ENCODE measurements at places on chromosomes 5 and 9. TPM values are rescaled to one million over a fixed set of nuclear protein-coding genes. Genes with fewer than 3 reads are reported as not detected.
A peak's percentile ranks its signal among the peaks of the same experiment; 100 is the strongest.

DNA sequence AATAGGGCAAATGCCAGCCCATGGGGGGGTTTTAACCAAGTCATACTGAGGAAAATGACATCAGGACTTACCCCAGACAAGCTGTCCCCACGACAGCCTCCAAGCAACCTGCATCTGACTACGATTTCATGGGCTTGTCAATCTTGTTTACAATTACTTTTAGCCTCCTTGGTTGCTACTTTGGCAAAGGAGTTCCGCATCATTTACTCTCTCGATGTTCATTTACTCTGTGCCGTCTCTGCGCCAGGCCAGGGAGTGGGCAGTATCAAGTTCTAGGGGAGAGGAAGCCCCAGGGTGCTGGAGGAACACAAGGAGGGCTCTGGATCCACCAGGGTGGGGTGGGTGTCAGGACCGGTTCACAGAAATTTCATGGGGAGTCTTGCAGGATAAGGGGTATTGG, 23.9 kb downstream of the PTPN3 start:
- DNase-seq, result no peak

DNA sequence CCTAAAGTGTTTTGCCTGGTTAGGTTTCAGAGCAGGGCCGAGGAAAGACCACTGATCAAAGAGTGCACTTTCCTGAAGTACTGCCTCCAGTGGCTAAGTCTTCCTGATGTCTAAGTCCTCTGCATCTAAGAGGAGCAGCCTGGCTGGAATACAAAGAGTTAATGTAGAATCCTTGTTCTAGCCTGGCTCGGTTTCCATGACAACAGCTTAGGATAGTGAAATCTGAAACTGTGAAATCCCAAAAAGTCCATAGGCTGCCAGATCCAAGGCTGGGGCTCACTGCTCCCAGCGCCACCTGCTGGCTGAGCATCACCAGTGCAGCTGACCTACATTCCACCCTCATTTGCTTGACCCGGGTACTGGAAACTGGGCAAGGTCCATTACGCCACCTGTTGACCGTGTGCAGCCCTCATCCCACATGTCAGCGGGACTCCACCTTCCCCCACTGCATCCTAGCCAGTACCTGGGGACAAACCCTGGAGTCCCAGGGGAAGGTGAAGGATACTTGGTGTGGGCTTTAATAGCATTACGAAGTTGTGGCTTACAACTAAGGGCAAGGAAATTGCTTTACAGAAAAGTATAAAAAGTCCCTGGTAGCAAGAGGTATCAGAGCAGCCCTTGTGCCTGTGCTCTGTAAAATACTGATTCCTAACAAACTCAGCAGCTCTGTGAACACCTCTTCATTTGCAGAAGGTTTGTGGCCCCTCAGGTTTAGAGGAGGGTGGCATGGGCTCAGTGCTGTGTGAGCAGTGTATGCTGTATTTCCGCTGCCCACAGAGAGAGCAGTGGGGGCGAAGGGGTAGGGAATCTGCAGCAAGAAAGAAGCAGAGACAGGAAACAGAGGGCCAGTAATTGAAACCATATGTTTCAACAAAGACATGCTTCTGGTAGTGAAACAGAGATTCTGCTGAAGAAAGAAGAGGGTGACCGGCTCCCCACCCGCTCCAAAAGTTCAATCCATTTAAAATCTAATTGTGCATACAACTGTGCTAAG, 36.0 kb downstream of the PCDHGC5 start:
- peak; percentile 99 for DNase-seq

Gene LCN9
- total RNA-seq, result not detected

- no peak for DNase-seq
Measured at GRCh38 chr9:16030528-16031185, 477.8 kb downstream of the CCDC171 start.

DNA sequence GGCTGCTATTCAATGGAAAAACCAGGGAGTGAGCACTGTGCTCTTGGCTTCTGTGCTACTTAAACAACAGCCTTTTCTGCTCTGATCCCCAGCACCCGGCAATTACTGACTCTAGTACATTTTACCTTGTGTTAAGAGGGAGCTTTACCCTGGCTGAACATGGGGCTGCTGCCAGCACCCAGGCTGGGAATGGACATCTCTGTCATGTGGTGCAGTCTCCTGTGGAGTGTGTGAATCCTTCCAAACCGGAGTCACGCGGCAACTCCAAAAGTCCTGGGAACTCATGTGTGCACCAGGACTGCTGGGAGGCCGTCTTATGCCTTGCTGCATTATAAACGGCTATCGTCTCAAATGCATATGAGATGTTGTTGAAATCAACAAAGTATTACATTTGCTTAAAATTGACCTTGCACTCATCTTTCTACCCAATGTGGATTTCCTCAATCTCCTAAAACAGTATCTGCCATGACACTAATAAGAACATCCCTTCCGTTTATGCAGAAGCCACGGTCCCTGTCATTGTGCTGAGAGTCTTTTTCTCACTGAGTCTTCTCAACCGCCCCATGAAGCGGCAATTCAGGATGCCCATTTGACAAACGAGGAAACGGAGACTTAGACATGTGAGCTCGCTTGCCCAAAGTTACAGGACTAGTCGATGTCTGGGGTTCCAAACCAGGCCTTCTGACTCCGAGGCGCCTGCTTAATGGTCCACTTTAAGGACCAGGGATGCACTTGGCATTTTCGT, 884 bp upstream of the GSN start:
- peak; percentile 74 for DNase-seq

Gene TMOD1
- total RNA-seq, result not detected

GRCh38 chr5:52449516-52449915, 338.2 kb upstream of the ITGA1 start:
- no peak for DNase-seq

Gene FSTL4
- total RNA-seq, result not detected

DNA sequence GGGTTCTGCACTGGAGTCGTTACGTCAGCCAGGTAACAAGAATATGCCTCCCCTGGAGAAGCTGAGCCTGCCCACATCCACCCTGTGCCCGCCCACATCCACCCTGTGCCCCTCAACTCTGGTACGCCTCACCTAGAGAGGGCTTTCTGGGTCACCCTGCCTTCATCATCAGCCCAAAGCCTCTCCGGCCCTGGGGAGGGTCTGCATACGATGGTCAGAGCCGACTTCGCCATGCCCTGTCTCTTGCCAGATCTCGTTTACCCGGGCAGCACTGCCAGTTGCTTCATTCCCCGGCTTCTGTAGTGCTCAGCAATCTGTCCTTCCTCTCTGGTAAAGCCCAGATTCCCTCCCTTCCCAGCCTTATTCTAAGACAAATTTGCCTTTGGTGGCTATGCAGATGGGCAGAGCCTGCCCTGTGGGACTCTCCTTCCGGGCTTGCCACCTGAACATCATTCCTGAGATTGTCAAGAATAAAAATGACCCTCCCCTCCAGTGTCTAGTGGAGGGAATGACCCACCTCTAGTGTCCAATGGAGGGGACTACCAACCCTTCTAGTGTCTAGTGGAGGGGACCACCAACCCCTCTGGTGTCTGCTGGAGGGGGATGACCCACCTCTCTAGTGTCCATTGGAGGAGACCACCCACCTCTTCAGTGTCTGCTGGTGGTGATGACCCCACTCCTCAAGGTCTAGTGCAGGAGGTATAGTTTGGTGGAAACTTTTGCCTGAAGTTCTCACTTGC, 3.4 kb downstream of the PLEKHG4B start:
- DNase-seq, result no peak

DNA sequence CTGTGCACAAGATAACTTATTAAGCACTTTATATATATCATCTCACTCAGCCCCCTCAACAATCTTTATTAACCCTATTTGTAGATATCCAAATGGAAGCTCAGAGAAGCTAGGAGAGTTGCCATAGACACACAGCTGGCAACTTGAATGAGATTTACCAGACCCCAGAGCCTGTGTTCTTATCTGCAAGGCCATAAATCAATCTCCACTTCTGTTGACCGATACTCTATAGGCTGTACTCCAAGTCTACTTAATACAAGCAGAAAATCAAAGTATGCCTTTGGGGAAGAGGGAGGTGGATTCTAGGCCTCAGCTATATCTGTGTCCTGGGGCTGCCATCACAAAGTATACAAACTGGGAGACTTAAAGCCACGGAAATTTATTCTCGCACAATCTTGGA, 6.0 kb upstream of the IL9 start:
- DNase-seq, result no peak

DNA sequence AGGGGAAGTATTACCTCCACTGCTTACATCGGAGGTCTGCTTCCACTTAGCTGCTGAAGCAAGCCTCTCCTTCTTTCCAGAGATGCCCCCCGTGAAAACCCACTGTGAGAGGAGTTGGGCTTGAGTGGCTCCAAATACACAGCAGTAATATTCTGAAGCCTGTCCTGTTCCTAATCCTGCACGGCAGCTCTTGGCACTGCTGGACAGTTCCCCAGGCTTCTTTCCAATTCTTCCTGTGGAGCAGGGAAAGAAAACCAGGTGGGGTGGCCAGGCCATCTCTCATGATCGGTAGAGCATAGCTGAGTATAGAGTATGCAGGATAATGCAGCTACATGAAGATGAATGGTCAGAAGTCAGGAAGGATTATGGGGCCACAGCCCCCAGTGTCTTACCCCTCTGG, 335.3 kb downstream of the MARCHF11 start:
- peak; percentile 96 for DNase-seq

DNA sequence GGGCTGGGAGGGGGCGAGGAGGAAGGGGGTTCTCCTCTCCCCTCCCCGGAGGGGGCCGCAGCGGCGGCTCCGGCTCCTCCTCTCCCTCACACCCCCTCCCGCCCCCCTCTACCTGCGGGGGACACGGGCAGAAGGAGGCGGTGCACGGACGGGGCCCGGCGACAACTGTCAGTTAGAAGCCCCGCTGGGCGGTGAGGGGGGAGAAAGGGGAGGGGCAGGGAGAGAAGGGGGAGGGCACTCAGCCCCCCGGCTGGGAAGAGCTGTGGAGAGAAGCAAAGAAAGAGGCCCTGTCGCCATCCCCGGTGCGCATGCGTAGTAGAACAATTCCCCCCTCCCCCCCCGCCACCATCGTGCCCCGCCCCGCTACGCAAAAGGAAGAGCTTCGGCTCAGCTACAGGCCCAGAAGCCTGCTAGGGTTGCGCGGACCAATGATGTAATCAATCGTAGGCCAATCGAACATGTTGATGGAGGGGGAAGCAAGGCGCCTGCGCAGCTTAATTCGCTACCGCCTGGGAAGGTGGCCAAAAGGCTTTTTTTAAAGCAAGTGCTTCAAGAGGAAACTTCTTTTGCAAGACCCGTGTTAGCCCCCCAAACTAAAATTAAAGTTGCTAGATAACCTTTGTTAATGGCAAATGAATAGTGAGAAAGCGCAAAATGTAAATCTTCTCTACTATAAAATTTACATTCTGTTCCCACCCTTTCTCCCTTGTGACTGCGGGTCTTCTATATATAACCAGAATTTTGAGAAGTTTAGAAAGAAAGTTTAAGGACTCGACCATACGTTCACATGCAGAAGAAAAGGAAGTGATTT, 7.0 kb downstream of the RANBP6 start:
- DNase-seq, result peak; percentile 99

GRCh38 chr9:8766096-8766495, 966.5 kb upstream of the DMAC1 start:
- no peak for DNase-seq

- no peak for DNase-seq
Measured at GRCh38 chr5:110258460-110259216, 467.8 kb downstream of the TMEM232 start.

- DNase-seq, result no peak
Measured at GRCh38 chr9:7286101-7286500, 513.5 kb downstream of the DMAC1 start.

DNA sequence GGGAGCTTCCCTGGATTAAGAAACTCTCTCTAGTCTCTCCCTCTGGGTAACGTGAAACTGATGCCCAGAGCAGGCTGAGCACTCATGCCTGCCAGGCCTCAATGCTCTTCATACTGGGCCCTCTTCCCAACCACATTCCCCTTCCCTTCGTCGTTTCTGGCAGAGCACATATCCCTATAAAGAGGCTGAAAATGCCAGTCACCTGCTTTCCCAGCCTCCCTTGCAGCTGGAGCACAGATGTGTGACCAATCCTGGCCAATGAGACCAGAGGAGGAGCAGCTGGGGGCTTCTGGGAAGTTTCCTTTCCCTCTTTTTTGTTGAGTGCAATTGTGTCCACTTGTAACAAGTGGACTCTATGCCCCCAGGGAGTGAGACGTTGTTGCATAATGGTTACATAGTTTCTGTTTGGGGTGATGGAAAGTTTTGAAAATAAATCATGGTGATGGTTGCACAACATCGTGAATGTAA, 30.2 kb upstream of the SMIM23 start:
- DNase-seq, result no peak

Gene MIER3
- 21.2 TPM for total RNA-seq
